Activated CD4-positive, CD25-positive, alpha-beta regulatory T cell treated with anti-CD3 and anti-CD28 coated beads, Interleukin-2, amount 50 U/mL, for 72 hours (primary cell): ENCODE measurements at places on chromosomes 11 and 22.

GRCh38 chr11:11244470-11245080 is 108.5 kb downstream of the CSNK2A3 start:
- no peak for DNase-seq

DNA sequence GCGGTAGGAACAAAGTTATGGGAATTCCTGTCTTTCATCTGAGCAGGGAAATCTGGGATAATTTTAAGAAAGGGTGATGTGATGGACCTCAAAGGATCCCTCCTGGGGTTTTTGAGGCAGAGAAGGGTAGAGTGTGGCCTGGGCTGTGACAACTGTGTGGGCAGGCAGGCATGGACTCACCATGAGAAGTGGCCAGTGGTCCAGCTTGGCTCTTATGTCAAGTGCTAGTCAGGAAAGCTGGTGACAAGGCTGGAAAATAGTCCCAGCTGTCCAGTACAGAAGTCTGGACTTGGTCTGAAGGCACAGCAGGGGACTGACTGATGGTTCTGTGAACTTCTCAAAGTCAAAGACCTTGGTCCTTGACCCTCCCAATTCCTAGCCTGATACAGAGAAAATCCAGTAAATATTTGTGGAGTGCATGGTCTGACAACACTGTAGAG is 1.7 kb downstream of the PPFIBP2 start:
- no peak for DNase-seq

DNA sequence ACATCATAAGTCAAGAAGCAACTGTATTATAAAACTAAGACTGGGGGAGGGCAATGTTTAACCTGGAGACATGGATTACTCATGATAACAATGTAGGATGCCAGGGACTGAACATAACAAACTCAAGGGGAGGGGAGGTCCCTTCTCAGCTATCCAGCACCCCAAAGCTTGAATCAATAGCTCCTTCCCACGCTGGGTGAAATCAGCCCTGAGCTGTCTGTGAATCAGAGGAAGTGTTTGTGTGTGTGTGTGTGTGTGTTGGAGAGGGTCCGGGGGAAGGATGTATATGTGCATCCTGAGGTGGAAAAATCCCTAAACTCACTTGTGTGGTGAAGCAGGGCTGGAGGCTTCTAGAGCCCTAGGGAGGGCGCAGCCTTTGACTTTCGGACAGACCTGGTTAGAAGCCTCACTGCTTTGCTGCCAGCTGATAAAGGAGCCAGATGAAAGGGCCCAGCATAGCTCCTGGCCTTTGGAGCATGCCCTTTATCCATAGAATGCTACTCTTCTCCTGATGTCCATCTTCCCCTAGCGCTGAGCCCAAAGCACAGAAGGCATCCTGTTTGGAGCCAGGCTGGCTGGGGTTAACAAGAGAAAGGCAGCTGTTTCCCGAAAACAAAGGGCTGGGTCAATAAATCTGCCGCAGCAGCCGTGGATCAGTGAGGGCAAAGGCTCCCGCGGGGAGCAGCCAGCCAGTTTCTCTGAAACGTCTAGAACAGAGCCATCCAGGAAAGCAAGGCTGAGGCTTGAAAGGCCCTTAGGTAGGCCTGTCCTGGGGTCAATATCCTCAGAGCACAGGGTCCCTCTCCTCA is 35.8 kb downstream of the TNKS1BP1 start:
- no peak for DNase-seq

- no peak for DNase-seq
Measured at GRCh38 chr22:47693606-47694005, 931.2 kb downstream of the TBC1D22A start.

GRCh38 chr11:46361283-46362155 is 14.3 kb downstream of the DGKZ start:
- DNase-seq = peak; percentile 57

DNA sequence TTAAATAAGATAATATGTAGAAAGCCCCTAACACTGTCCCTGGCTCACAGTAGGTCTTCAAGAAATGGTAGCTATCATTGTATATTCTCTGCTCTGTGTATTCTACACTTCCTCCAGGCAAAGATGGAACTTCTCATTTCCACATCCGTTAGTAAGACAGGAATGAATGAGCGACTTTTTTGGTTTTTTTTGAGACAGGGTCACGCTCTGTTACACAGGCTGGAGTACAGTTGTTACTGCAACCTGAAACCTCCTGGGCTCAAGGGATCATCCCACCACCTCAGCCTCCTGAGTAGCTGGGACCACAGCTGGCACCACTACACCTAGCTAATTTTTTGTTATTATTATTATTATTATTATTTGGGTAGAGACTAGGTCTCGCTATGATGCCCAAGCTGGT is 2.3 kb upstream of the CLPB start:
- DNase-seq = no peak

DNA sequence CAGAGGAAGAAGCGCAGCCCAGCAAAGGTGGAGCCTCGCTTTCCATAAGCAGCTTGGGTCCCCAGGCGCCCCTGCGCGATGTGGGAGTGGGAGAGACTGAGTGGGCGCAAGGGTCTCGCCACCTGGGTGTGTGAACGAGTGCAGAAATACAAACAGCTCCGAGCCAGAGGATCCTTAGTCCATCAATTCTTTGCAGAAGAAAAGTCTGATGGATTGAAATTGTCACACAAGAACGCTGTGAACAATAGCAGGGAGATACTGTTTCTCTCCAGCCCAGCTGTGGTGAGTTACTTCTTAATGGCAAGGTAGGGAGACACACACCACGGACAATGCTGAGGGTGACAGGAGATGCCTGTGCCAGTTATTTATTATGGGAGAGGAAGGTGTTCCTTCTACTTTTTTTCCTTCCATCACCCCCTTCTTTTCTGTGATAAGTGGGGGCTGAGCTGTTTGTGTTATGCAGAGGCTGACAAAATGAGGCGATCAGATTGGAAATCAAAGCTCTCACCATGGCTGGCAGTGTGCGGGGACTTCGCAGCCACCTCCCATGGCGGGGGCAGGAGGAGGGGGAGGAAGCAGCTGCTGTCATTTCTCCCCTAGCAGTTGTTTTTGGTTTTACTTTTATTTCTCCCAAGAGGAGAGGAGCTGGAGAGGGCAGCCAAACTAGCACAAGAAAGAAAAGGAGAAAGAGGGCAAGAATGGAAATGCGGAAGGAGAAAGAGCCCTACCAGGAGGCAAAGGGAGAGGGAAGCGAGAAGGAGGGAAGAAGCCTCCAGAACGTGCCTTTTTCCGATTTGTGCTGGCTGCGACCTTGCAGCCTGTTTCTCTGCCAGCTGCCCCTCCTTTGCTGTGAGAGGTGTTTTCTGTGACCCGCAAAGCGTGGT is 755.8 kb downstream of the NTM start:
- no peak for DNase-seq

- no peak for DNase-seq
Measured at GRCh38 chr11:86144846-86145245, 76.0 kb upstream of the PICALM start.
